DMS153 (cell line): ENCODE measurements at places on chromosomes 7 and 10.
A peak's percentile ranks its signal among the peaks of the same experiment; 100 is the strongest.

GRCh38 chr10:46527241-46527811 is 29.1 kb downstream of the GPRIN2 start:
- DNase-seq: no peak

GRCh38 chr7:23218196-23218595 is 28.4 kb upstream of the GPNMB start:
- DNase-seq: no peak

DNA sequence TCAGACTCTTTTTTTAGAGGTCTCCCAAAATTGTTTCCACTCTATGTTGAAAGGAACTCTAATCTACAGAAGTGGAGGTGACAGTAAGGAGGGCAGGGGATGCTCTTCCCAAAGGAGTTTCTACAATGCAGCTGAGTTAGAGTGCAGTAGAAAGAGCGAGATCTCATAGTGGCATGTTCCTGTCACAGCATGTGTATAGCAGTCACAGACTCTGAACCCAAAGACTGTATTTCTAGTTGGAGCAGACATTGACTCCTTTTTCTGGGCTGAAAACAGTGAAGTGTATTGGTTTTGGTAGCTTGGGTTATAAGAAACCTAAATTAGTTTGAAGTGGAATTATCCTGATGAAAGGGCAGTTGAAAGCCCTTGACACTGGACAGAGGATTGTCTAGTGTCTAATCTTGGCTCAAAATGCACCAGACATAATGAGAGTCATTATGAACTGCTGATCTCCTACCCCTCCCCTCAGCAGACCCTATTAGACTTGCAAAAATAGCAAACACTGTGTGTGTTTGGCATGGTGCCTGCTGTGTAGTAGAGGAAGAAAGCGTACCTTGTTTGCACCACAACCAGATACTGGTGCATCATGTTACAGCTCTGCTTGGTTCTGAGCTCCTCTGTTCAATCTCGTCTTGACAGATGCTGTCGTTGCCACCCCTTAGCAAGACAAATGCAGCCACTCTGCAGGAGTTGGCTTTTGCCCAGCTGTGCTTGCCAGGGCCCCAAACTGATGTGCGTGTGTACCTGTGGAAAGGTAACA is 336.0 kb downstream of the AUTS2 start:
- peak; percentile 95 for DNase-seq

DNA sequence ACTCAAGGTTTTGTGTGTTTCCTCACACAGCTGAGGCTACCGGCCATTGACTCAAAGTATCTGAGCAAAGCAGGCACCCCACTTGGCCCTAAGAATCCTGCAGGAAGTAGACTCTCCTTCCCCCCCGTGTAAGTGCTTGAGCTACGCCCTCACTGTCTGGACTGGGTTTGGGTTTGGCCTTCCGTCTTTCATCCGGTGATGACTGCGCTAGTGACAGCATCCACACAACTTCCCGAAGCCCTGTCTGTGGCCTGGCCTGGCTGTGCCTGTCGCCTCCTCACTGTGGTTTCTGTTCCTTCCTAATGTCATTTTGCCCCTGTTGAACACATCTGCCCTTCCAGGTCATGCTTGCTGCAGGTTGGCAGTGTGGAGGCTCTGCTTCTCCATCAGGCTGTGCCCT is 14.5 kb downstream of the C7orf57 start:
- no peak for DNase-seq

GRCh38 chr7:112076324-112076723 is 129.9 kb downstream of the DOCK4 start:
- DNase-seq: no peak

GRCh38 chr10:93947055-93947454 is 46.7 kb upstream of the PLCE1 start:
- no peak for DNase-seq

GRCh38 chr10:67975871-67976270 is 91.4 kb downstream of the SIRT1 start:
- DNase-seq: no peak

DNA sequence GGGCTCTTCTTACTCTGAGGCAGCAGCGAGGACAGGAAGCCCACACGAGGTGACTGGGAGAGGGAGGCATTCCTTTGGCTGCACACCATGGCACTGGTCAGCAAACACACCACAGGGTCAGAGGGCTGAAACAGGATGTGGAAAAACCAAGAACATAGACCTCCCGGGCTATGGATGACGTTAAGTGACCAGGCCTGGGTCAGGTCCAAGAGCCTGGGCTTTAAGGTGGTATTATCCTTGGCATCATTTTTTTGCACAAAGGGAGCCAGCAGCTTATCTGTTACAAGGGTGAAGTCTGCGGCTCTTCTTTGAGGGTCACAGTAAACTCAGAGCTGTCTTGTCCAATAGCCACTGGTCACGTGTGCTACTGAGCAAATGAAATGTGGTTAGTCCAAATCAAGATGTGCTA is 7.0 kb downstream of the WDR91 start:
- DNase-seq: no peak

DNA sequence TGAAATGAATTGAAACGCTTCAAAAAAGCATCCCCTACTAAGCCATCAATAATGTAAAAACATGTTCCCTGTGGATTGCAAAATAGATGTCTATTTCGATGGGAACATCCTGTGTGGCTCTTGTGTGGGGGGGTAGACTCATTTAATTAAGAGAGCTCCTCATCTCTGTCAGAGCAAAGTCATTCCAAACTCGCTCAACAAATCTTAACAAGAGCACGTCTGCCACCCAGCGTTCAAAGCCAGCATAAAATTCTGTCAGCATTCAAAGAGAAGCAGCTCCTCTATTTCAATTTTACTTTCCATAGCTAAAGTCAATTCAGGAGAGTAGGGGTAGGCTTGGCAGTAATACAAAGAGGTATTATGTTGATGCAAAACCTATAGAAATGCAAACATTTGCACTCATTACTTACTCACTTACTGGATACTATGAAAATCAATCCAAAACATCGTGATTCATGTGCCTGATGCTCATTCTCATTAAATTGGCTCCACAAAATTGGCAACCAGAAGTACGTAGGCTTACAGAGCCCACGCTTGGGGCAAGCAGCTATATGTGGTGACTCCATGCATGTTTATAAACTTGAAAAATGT is 114.9 kb downstream of the IPMK start:
- peak; percentile 72 for DNase-seq

DNA sequence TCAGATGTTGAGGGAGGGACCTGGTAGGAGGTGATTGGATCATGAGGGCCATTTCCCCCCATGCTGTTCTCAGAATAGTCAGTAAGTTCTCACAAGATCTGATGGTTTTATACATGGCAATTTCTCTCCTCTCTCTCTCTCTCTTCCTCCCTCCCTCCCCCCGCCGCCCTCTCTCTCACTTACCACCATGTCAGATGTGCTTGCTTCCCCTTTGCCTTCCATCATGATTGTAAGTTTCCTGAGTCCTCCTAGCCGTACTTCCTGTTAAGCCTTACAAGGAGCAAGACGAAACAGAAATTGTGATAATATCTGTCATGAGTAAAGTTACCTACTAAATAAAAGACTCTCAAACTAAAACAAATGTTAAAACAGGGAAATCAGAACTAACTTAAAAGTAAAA is 19.9 kb upstream of the GPR141 start:
- DNase-seq: no peak

DNA sequence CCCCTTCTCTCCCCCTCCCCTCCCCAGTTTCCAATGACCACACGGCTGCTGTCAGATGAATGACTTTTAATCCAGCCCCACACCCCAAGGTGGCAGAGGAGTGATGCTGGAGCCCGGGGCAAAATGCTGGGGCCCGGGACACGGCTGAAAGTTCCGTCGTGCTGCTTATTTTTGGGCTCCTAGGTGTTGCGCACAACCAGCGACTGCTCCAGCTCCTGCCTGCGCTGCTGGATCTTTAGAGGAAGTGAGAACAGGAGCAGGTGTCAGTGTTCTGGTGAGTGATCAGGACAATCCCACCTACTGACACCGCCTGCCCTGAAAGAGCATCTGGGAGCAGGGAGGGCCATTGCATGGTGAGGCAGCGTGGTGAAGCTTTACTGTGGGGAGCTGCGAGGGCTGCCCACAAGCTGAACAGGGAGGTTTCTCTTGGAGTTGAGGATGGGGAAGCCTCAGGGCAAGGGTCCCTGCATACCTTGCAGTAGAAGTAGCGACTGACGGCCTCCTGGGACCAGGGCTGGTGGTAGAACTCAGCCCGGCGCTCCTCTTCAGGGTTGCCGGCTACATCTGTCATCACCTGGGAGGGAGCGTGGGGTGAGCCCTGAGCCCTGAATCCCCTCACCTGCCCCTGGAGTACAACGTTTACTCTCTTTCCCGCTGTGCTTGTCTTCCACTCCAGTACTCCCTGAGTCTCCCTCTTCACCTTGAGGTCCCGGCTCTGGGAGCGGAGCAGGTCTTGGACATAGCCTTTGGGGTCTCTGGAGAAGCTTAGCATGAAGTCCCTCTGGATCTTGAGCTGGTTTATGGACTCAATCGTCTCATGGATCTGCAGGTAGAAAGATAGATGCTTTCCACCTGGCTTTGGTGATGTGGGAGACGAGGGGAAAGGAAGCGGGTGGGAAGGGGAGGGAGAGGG is 6.9 kb downstream of the CHPF2 start:
- no peak for DNase-seq

- no peak for DNase-seq
Observed at GRCh38 chr10:10967029-10967428, 50.6 kb upstream of the CELF2 start.

DNA sequence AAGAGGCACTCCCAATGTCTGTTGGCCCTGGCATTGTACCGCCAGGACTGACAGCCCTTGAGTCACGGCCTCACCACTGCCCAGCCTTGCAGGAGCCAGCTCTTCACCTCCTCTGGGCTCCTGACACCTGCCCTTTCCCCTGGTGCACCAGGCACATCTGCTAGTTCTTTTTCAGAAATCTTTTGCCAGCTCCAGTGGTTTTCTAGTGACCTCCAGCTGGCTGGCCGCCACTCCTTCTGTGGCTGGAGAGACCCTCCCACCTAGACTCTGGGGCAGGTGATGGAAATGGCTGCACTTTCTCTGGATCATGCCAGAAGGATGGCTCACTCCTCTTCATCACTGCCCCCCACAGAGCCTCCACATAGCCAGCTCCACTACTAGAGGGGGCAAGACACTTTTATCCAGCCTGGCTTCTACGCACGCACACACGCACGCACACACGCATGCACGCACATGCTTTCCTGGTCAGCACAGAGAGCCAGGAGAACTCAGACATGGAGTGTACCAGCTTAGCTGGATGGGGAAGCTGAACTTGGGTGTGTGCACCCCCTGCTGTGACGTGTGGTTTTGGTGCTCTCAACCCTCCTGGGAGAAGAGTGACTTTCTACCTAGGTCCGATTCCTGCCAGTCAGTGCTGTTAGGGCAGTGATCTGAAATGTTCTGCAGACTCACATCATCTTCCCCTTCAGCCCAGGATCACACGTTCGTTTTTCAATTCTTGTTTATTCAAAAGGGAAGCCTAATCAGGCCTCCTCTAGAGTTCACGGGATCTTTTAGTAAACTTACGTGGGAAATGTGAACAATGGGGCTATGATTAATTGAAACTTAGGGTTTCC is 222.0 kb downstream of the PRPF18 start:
- DNase-seq: no peak

DNA sequence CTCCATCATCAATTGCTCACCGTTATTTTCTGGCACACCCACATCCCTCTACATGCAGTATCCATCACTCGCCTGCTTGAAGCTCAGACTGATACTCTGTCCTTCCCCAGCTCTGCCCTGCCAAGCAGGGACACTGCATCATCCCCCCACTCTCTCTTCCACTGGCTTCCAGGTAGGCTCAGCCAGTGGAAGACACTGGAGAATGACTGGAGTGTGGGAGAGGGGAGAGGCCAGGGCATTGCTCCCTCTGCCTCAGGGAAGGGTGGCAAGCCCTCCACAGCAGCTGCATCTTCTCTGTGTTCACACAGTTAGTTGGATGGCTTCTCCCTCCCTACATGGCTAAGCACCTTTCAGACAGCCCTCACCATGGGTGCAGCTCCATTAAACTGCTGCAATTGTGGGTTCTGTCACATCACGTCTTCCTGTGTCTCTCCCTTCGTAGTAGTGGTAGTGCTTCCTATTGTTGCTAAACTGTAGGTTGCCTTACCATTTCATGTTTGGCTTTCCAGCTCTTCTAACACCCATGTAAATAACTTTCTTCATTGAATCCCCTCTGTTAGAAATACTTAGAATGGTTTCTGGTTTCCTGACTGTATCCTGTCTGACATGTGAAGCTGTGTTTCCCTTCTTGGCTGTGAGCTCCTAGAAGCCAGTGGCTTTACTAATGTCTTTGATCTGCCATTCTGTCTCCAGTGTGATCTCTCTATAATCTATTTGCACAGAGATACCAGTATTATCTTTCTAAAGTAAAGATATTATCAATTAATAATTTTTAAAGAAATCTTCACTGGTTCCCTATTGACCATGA is 483.7 kb upstream of the LRRN3 start:
- DNase-seq: no peak

DNA sequence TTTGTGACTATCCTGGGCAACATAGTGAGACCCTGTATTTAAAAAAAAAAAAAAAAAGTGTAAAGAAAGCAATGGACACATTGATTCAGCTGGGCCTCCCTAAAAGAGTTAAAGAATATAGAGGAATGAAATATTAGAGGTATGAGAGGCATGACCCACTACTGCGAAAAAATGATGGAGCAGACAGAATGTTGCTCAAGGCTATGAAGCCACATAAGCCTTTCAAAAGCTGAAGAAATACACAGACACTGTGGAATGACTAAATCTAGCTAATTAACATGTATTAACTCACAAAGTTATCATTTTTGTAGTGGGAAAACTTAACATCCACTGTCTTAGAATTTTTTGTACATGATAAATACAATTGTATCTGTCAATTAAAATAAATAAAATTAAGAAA is 107.3 kb downstream of the HGF start:
- DNase-seq: no peak

DNA sequence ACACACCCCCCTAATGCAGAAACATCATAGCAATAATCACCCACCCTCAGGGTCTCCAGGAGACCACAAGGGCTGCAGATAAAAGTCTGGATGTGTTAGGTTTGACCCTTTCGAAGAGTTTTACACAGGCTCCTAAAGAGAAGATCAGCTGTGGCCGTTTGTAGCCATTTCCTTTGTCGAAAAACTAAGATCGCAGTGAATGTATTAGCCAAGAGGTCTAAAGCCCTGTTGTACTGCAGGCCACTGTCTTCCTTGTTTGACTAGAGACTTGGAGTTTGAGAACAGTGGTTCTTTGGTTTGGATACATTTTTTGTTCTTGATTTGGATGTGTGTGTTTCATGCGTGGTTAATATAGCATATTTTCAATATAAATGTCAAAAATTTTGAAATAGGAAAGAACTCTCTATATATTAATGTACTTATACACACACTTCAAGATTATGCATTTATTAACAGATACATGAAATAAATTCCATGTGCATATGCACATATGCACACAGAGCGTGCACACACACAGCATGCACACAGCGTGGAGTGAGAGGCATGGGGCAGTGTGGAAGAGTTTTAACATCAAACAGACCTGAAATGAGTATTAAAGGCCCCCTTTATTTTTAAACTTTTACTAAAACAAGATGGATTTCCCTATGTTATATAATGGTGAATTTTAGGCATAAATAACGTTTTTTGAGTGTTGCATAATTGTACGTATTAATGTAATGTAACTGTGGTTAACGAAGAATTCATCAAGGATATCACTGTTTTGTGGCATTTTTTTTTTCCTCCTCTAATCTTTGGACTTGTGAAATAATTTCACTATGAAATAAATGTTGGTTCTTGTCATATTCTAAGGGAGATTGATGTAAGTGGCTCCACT is 2.2 kb downstream of the IKZF1 start:
- DNase-seq: no peak

- no peak for DNase-seq
Observed at GRCh38 chr7:108001764-108002725, 916 bp downstream of the LAMB1 start.
